ENCODE measurements at places on chromosomes 6 and 20.
A peak's percentile ranks its signal among the peaks of the same experiment; 100 is the strongest.

DNA sequence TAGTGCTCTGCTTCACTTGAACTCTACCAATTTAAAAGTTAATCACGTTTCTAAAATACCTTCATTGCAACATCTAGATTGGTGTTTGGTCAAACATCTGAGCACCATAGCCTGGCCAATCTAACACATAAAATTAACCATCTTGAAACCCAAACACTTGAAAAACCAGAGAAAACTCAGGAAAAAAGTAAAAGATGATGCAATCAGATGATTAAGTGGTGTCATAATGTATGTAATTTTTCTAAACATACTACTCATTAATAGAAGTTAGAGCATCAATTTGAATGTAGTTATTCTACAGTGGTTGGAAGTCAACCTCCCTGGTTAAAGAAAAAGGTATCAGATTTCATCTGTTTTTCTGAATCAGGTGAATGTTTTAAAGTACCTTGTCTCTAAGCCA is 228.6 kb upstream of the ID4 start:
- DNase-seq = no peak

- no peak for DNase-seq
These were observed 1.8 kb upstream of the DCBLD1 start for GRCh38 chr6:117480651-117481050.

DNA sequence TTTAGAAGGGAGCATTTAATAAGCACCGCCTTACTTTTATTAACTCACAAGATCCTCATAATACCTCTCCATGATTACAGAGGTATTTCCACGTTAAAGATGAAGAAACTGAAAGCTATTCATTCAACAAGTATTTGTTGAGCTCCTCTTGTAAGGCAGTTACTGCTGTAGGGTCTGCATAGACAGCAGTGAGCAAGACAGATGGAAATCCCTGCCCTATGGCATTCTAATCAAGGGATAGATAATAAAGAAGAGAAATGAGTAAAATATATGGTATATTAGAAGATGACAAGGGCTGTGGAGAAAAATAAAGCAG is 77.8 kb upstream of the CTNNBL1 start:
- DNase-seq = no peak

DNA sequence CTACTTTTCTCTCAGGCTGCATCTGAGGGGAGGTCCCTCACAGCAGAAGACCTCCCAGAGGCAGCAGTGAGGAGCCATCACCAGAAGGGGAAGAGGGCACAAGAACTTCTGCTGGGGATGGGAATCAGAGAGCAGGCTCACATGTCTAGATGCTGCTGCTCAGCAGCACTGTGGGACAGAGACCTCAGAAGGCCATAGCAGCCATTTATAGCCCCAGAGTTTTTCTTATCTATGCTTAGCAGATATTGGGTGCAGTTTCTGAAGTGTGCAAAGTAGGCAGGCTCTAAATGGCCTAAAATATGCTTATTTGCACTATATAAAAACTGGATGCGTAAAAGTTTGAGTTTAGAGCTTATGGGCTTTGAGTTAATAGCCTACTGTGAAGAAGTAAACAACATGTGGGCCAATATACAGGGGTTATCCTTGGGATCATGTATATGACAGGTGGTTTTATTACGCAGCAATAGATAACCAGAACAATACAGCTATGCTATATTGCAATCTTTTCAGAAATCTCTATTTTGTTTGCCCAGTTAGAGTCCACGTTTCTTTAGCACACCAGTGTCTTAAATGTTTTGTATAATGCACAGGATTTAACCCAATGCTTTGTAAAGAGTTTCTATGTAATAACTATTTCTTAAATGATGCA is 60.2 kb upstream of the TMEM244 start:
- no peak for DNase-seq

DNA sequence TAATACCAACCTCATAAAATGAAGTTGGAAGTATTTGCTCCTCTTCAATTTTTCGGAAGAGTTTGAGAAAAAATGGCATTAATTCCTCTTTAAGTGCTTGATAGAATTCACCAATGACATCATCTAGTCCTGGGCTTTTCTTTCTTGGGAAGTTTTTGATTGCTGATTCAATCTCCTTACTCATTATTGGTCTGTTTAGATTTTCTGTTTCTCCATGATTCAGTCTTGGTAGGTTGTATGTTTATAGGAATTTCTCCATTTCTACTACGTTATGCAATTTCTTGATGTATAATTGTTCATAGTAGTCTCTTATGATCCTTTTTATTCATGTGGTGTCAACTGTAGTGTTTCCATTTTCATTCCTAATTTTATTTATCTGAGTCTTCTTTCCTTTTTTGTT is 176.9 kb upstream of the PRND start:
- DNase-seq = no peak

- DNase-seq = no peak
These were observed 48.0 kb downstream of the PHIP start for GRCh38 chr6:79030023-79030422.

- no peak for DNase-seq
These were observed 48.9 kb downstream of the RNASET2 start for GRCh38 chr6:166907373-166907841.

- no peak for DNase-seq
These were observed 36.2 kb downstream of the HLA-F start for GRCh38 chr6:29759457-29759856.

DNA sequence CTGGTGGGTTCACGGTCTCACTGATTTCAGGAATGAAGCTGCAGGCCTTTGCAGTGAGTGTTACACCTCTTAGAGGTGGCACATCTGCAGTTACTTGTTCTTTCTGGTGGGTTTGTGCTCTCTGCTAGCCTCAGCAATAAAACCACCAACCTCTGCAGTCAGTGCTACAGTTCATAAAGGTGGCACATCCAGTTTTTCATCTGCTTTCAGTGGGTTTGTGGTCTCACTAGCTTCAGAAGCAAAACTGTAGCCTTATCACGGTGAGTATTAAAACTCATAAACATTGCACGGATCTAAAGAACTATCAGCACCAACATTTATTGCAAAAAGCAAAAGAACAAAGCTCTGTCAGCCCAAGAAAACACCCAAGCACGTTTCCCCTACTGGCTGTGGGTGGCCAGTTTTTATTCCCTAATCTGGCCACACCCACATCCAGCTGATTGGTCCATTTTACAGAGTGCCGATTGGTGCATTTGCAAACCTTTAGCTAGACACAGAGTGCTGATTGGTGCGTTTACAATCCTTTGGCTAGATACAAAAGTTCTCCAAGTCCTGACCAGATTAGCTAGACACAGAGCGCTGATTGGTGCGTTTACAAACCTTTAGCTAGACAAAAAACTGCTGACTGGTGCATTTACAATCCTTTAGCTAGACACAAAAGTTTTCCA is 3.4 kb upstream of the TMEM14C start:
- peak; percentile 7 for DNase-seq

GRCh38 chr6:40671001-40671693 is 84.0 kb upstream of the LRFN2 start:
- no peak for DNase-seq

DNA sequence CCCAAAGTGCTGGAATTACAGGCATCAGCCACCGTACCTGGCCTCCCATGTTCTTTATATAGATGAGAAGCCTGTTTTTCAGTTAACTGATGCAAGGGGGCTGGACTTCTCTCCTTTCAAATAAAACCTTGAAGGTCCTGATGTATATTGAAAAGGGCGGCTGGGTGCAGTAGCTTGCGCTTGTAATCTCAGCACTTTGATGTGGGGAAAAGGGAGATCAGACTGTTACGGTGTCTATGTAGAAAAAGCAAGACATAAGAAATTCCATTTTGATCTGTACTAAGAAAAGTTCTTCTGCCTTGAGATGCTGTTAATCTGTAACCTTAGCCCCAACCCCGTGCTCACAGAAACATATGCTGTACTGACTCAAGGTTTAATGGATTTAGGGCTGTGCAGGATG is 16.1 kb upstream of the SAMHD1 start:
- DNase-seq = no peak

GRCh38 chr6:106324726-106325335 is 729 bp downstream of the ATG5 start:
- no peak for DNase-seq

DNA sequence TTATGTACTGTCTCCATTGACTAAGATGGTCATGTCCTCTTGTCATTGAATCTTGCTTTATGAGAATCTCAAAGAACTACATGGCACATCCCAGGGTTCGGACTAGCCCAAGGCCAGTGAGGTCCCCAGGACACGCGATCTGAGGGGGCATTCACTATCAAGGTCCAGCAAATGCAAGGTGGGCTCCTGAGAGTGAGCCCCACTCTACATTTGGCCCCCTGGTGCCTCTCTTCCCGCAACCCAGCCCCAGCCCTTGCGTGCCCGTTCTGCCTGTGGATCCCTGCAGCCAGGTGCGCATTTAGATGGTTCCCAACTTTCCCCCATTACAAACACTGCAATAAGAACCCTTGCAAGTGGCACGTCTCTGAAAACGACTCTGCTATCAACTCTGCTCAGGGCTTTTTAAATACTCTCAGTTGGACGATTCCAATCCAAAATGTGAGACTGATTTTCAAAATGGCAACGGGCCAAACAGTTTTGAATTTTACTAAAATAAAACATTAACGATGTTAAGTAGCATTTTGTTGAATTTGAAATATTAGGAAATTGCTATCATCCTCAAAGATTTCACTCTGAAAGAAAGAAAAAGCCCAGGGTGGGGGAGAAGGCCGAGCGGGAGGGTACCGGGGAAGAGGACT is 59.6 kb downstream of the NFATC2 start:
- DNase-seq = no peak

GRCh38 chr20:38434770-38435554 is at the start of gene SNHG17:
Gene SNHG17, minus strand, starts transcription at chr20:38435328.
- DNase-seq = peak; percentile 86

GRCh38 chr6:106750946-106751345 is 121.6 kb downstream of the QRSL1 start:
- no peak for DNase-seq

GRCh38 chr6:63245420-63245819 is 34.2 kb downstream of the FKBP1C start:
- DNase-seq = no peak

DNA sequence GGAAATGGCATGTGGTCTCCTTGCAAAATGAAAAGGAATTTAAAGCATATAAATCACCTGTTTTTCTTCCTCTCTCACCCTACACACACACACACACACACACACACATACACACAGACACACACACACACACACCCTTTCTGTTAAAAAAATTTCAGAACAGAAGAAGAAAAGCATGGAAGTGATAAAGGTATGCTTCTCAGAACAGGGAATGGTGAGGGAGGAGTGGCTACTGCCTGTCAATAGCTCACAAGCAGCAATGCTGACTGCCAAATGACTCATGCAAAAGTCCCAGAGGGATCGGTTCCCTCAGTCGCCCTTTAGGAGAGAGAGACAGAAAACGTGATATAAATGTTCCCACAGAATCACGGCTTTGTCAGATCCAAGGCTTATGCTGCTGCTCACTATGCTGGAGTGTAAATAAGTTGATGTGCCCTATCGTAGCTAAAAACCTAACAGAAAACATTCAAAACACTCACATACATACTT is 102.6 kb downstream of the IBTK start:
- DNase-seq = no peak

- no peak for DNase-seq
These were observed at the start of gene PAK5 for GRCh38 chr20:9838378-9839295. Gene PAK5, minus strand, starts transcription at chr20:9839076. Its CDS starts 194,748 bp downstream, at chr20:9644328.

DNA sequence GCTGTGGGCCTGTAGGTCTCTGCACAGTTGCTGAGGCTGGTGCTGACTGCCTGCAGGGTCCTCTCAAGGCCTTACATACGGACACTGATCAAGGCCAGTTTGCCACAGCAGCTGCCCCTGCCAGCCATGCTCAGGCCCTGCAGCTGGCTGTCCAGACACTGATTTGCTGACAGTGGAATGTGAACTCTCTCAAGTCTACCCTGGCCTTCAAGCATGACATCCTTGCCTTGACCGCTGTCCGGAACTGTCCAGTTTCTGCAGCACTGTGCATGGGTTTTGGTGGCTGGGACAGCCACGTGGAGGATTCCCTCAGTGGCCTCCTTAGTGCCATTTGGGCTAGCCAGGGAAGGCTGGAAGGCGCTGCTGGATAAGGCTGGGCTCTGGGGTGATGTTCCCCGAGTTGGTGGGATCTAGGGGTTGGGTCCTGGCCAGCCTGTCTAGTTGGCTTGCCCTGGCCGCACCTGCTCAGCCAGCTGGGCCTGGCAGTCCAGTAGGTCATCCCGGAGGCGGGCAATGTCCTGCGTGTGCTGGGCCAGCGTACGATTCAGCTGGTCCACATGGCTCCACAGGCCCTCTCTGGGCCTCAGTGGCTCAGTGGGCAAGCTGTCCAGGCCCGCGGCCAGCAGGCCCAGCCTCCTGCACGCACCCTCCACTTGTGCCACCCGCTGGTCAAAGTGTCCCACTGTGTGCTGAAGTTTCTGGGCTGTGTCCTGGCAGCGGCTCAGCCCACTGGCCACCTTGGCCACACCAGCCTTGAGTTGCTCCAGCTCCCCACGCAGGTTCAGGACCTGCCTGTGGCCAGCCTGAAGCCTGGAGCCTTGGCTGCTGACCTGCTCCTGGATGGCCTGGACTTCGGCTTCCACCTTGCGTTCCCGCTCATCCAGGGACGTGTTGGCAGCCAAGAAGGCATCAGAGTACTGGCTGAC is 5.5 kb downstream of the EMILIN3 start:
- no peak for DNase-seq

DNA sequence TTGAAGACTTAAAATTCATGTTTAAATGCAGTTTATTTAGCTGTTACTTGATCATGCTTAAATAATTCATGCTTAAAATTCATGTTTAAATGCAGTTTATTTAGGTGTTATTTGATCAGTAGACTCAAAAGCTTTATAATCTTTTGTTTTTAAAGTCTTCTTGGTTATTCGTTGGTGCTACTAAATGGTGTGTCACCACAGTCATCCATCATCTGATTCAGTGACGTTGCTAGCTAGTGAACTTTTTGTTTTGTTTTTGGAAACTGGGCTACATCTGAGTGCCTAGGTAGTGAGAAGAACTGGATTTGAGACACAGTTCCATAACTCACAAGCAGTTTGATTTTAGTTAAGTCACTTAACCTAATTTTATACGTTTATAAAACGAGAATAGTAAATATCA is 20.9 kb downstream of the SCAF8 start:
- no peak for DNase-seq

DNA sequence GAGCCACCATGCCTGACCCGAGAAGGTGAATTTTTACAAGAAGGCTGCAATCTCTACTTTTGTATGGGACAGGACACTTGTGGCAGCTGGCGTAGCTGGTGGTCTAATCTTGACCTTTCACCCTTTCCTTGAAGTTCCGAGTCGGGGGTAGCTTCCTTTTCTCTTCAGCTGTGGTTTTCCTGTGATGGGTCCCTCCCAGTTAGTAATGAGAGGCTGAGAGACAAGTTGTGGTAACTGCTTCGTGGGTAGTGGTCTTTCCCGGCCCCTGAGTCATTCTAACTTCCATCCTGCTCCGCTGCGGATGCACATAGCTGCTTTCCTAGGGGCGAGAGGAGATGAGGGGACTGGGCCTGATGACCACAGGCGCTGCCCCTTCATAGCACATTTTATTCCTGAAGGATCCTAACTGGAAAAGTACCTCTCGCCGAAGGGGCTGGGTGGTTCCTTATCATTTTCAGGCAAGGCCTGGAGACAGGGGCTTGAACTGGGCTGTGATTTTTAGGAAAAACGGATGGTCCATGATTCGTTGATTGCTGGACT is 3.1 kb downstream of the SYNJ2 start:
- DNase-seq = no peak

GRCh38 chr6:162560891-162561290 is 166.7 kb downstream of the PRKN start:
- no peak for DNase-seq

- DNase-seq = no peak
These were observed 17.1 kb downstream of the RALGAPA2 start for GRCh38 chr20:20695250-20695816.

- DNase-seq = no peak
These were observed 993.1 kb upstream of the MANEA start for GRCh38 chr6:94584211-94584610.

- no peak for DNase-seq
These were observed 52.0 kb downstream of the CDC5L start for GRCh38 chr6:44439270-44440045.

Data from stimulated activated naive CD4-positive, alpha-beta T cell treated with Interleukin-2 at 50 U/mL for 16 hours (primary cell).